ENCODE measurements at places on chromosomes 3 and 15. TPM values are rescaled to one million over a fixed set of nuclear protein-coding genes. Genes with fewer than 3 reads are reported as not detected.

DNA sequence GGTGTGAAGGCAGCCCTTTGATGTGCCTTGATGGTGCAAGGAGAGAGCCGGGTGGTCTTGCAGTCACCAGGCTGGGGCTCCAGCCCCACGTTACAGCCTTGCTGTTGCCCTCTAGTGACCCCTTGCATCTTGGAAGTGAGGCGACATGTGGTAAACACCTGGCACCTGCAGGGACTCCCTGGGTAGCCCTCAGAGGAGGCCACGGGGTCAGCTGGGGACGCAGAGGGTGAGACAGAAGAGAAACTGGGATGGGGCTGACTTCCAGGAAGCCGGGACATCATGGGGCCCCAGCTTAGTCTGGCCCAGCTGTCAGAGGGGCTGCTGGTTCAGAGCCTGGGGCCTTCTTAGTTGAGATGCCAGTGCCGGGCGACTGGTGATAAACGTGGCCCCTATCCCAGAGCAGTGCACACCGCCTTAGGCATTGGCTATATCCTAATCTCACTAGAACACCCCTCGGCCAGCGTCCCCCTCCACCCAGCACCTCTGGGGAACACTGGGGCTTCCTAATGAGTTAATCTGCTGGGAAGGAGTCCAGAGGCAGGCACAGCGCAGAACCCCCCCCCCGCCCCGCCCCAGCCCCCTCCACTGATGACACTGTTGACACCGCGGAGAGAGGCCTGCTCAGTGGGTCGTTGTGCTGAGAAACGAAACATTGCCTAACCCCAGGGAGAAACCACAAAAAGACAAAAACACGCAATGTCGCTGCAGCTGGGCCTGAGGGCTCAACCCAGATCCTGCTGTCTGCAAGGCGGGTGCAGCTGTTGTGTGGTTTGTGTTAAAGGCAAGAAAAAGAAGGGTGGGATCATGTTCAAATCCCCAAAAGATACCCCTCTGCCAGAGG, 60.5 kb upstream of the KLF13 start:
- DNase-seq: peak; percentile 80
- peak overlapping the region; percentile 4 for H3K4me3 ChIP-seq
- peaks cover 70% of the 10 kb centered on the region for H3K4me1 ChIP-seq
- no peaks in the 10 kb centered on the region for H3K36me3 ChIP-seq
- peak overlapping the region; percentile 90 for H3K27ac ChIP-seq
- no peaks in the 10 kb centered on the region for H3K27me3 ChIP-seq

GRCh38 chr3:141808586-141808985, 45.4 kb downstream of the GRK7 start:
- H3K4me3 ChIP-seq: no peak overlapping the region
- no peaks in the 10 kb centered on the region for H3K27me3 ChIP-seq
- H3K36me3 ChIP-seq: no peaks in the 10 kb centered on the region
- no peak for DNase-seq
- no peak overlapping the region for H3K27ac ChIP-seq

- no peak for DNase-seq
- no peak overlapping the region for H3K27ac ChIP-seq
- H3K36me3 ChIP-seq: no peaks in the 10 kb centered on the region
- H3K4me3 ChIP-seq: no peak overlapping the region
Observed at GRCh38 chr3:32412887-32413286, 21.2 kb downstream of the CMTM7 start.

- no peak overlapping the region for H3K4me3 ChIP-seq
- H3K4me1 ChIP-seq: peaks cover 9% of the 10 kb centered on the region
- H3K27ac ChIP-seq: no peak overlapping the region
- no peaks in the 10 kb centered on the region for H3K27me3 ChIP-seq
- DNase-seq: no peak
- H3K36me3 ChIP-seq: no peaks in the 10 kb centered on the region
Observed at GRCh38 chr15:69578252-69578651, 125.6 kb downstream of the RPLP1 start.

DNA sequence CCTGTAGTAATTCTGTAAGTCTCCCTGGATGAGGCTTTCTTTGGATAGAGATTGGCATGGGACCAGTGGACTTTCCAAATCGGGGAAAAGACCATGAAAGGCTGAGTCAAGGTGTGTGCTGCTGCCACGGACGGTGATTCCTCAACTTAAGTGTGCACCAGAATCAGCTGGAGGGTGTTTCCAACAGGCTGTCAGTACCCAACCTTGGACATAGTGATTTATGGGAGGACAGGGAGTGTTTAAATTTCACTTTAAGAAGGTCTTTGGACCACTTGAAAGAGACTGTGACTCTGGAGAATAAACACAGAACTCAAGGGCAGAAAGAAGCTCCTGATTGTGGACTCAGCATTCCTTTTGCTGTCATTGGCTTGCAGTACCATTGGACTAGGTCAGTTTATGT, 20.4 kb upstream of the CHST2 start:
- H3K4me3 ChIP-seq: no peak overlapping the region
- H3K4me1 ChIP-seq: no peaks in the 10 kb centered on the region
- H3K27ac ChIP-seq: no peak overlapping the region
- H3K27me3 ChIP-seq: no peaks in the 10 kb centered on the region
- DNase-seq: no peak

DNA sequence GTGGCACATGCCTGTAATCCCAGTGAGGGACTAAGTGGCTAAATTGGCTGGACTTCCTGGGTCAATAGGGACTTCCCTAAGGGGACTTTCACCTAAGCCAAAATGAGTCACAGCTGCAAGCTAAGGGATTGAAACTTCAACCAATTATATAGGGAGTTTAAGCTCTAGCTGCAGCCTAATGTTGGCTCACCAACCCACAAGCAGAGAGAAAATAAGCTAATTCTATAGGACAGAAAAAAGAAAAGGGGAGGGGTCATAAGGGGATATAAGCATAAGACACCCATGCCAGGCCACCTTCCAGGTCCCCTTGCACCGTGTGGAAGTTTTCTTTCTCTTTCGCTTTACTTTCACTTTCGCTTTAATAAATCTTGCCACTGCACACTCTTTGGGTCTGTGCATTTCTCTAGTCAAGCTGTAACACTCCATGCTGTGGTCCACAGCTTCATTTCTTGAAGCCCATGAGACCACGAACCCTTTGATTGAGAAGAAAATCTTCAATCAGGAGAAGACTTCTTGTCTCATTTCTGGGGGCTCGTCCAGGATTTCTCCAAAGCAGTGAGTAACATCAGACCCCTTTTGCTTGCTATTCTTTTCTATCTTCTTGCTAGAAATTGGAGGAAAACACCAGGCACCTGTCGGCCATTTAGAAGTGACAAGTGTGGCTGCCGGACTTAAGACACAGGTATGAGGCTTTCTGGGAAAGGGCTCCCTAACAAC, 192.3 kb downstream of the IGSF11 start:
- H3K27ac ChIP-seq: no peak overlapping the region
- no peaks in the 10 kb centered on the region for H3K4me1 ChIP-seq
- no peaks in the 10 kb centered on the region for H3K36me3 ChIP-seq
- no peaks in the 10 kb centered on the region for H3K27me3 ChIP-seq
- no peak for DNase-seq
- H3K4me3 ChIP-seq: no peak overlapping the region

DNA sequence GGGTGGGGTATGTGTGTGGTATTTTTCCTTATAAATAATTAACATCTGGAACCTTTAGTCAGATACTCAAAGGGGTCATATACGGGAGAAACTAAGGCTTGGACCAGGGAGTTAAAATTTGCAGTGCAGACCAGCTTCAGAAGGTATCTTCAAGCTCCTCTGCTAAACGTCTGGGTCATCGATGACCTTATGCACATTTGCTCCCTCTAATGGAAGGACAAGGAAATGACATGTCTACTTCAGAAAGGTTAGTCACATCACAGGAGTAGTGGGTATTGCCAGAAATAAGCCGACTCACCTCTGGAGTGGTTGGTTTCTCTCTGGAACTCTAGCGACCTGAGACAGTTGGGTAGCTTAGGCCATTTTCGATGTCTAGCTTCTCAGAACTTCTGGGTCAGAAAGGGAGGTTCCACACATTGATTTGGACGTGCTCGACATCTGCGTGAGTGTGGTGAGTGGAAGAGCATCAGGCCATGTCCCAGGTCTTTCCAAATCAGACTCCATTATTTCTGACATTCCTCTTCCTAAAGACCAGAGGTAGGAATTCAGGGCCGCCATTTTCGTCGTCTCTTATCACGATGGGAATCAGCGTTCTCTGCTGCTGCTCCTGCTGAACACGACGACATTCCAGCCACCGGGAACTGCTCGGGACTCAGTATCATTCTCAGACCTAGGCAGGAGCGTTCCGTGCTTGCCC, 31.8 kb upstream of the RASA2 start:
- peak; percentile 75 for DNase-seq
- no peak overlapping the region for H3K27ac ChIP-seq
- peaks cover 12% of the 10 kb centered on the region for H3K4me1 ChIP-seq
- no peak overlapping the region for H3K4me3 ChIP-seq
- H3K36me3 ChIP-seq: no peaks in the 10 kb centered on the region

- no peaks in the 10 kb centered on the region for H3K27me3 ChIP-seq
- H3K36me3 ChIP-seq: no peaks in the 10 kb centered on the region
- H3K4me1 ChIP-seq: peaks cover 9% of the 10 kb centered on the region
- DNase-seq: no peak
Observed at GRCh38 chr15:44315126-44315525, 26.6 kb downstream of the GOLM2 start.

- no peak for DNase-seq
- no peaks in the 10 kb centered on the region for H3K36me3 ChIP-seq
- H3K4me1 ChIP-seq: no peaks in the 10 kb centered on the region
- H3K27ac ChIP-seq: no peak overlapping the region
- H3K27me3 ChIP-seq: no peaks in the 10 kb centered on the region
Observed at GRCh38 chr3:2851835-2852234, 258.3 kb downstream of the IL5RA start.

- H3K27me3 ChIP-seq: no peaks in the 10 kb centered on the region
- H3K36me3 ChIP-seq: peaks cover 46% of the 10 kb centered on the region
Observed at GRCh38 chr3:10090179-10090578, 17.9 kb downstream of the FANCD2OS start.

DNA sequence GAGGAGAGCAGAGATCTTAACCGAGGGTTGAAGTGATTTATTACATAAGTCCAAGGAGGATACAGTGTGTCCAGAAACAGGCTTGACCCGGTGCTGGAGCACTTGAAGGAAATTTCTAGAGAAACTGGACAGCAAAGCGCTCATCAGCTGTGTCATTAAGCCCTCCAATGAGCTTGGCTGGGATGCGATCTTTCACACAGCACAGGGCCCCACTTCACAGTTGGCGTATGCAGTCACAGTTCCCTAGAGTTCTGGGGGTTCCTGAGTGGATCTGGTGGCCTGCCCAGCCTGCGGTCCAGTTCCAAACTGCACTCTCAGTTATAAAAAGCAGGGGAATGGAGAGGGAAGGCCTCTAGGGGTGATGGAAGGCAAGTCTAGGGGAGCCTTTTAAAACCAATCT, 13.6 kb downstream of the ST8SIA2 start:
- H3K27ac ChIP-seq: no peak overlapping the region
- DNase-seq: no peak
- no peaks in the 10 kb centered on the region for H3K4me1 ChIP-seq
- no peak overlapping the region for H3K4me3 ChIP-seq
- H3K27me3 ChIP-seq: no peaks in the 10 kb centered on the region

DNA sequence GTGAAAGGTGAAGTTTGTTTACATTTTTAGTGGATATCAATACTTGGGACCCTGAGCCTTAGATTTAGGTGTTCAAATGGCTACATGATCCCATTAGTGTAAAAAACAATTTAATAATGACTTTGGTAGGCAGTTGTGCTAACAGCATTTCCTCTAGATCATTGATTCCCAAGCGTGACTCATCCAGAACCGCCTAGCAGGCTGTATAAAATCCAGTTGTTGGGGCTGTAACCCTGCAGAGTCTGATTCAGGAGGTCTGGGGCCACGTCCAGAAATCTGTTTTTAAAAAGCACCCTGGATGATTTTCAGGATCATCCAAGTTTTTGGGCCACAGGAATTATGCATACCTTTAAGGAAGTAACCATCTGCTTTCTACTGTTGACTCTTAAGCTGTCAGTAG, 156.4 kb downstream of the TP63 start:
- no peaks in the 10 kb centered on the region for H3K27me3 ChIP-seq
- H3K4me3 ChIP-seq: no peak overlapping the region
- no peaks in the 10 kb centered on the region for H3K4me1 ChIP-seq
- DNase-seq: no peak
- no peaks in the 10 kb centered on the region for H3K36me3 ChIP-seq

DNA sequence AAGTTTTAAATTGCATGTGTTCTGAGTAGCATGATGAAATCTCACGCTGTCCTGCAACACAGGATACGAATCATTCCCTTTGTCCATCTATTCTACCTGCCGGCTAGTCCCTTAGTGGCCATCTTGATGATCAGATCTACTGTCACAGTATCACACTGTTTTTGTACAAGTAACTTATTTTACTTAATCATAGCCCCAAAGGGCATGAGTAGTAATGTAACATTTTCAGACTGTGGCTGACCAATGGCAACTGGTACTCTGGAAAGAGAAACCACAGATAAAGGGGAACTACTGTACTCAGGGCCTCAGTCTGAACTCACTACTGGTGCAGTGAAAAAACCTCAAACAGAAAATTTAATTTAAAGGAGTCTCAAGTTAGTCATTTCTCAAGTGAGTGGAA, 127.3 kb upstream of the MRPL3 start:
- H3K4me1 ChIP-seq: no peaks in the 10 kb centered on the region
- no peak for DNase-seq
- H3K27me3 ChIP-seq: no peaks in the 10 kb centered on the region

GRCh38 chr3:55000953-55001352, 73.1 kb upstream of the LRTM1 start:
- DNase-seq: no peak
- H3K36me3 ChIP-seq: no peaks in the 10 kb centered on the region
- no peak overlapping the region for H3K4me3 ChIP-seq
- no peak overlapping the region for H3K27ac ChIP-seq
- H3K27me3 ChIP-seq: no peaks in the 10 kb centered on the region

DNA sequence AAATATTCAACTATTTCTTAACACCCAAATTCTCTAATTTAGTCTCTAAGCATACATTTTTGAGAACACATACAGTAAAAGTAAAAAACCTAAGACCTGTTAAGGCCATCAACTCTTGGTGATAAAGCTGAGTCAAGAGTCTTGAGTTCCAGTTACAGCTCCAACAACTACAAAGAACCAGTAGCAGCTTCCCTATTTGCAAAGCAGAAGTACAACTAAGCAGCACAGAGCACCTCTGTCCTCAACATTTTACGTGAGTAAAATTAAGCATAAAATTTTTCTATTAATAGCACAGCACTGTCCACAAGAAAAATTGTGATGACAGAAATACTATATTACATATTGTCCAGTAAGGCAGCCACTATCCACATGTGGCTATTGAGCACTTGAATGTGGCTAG, 4.4 kb downstream of the PCOLCE2 start:
- H3K36me3 ChIP-seq: no peaks in the 10 kb centered on the region
- H3K4me1 ChIP-seq: peaks cover 13% of the 10 kb centered on the region
- DNase-seq: no peak
- no peaks in the 10 kb centered on the region for H3K27me3 ChIP-seq
- no peak overlapping the region for H3K27ac ChIP-seq

- no peak for DNase-seq
- peaks cover 2% of the 10 kb centered on the region for H3K36me3 ChIP-seq
- H3K4me1 ChIP-seq: peaks cover 86% of the 10 kb centered on the region
- peak overlapping the region; percentile 89 for H3K27ac ChIP-seq
- H3K4me3 ChIP-seq: no peak overlapping the region
Observed at GRCh38 chr3:187042346-187042745, 97.0 kb downstream of the RPL39L start.

The CLEC3B gene
- 0.82 TPM for polyA plus RNA-seq

The GNB4 gene
- 7.6 TPM for polyA plus RNA-seq

The PXYLP1 gene
- polyA plus RNA-seq: 1.4 TPM

The IMPG2 gene
- 0.21 TPM for polyA plus RNA-seq

Measured in B cell (primary cell).